ENCODE measurements at places on chromosomes 16 and 17. TPM values are rescaled to one million over a fixed set of nuclear protein-coding genes. Genes with fewer than 3 reads are reported as not detected.

TEX14 gene
- total RNA-seq = under 0.01 TPM

- no peak for DNase-seq
These were observed 28.6 kb downstream of the ADAM11 start for GRCh38 chr17:44787271-44787940.

- DNase-seq = no peak
These were observed 30.7 kb downstream of the CDRT4 start for GRCh38 chr17:15436473-15437302.

- no peak for DNase-seq
These were observed 5.7 kb downstream of the TMED6 start for GRCh38 chr16:69345923-69346322.

GRCh38 chr17:11340803-11341202, 99.8 kb downstream of the SHISA6 start:
- no peak for DNase-seq

DNA sequence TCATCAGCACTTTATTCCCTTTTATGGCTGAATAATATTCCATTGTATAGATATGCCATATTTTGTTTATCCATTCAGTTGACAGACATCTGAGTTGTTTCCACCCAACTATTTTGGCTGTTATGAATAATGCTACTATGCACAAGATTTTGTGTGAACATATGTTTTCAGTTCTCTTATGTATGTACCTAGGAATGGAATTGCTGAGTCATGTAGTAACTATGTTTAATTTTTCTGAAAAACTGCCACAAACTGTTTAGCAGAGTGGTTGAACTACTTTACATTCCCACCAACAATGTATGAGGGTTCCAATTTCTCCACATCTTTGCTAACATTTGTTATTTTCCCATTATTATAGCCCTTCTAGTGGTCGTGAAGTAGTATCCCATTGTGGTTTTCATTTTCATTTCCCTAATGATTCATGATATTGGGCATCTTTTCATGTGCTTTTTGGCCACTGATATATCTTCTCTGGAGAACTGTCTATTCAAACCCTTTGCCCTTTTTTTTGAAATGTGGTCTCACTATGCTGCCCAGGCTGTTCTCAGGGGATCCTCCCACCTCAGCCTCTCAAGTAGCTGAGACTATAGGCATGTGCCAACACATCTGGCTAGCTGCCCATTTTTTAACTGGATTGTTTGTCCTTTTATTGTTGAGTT, 26.3 kb downstream of the SMURF2 start:
- no peak for DNase-seq

GRCh38 chr16:1412847-1413246, 1.7 kb downstream of the UNKL start:
- DNase-seq = no peak

DNA sequence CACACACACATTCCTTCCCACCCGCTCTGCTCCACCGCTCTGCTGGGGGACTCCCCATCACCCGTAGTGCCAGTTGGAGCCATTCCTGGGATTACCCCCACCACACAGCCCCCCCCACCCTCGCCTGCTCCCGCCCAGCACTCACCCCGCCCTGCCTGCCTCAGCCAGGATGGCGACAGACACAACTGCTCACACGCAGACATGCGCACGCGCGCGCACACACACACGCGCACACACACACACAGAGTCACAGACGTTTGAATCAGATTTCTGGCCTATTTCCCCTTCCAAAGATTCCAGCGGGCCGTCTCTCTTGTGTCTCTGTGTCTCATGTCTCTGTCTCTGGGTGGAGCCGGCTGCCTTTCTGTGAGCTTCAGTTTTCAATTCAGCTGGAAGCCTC, 4.4 kb downstream of the CACNA1G start:
- no peak for DNase-seq

GRCh38 chr17:8163978-8164814, 1.4 kb upstream of the VAMP2 start:
- no peak for DNase-seq

DNA sequence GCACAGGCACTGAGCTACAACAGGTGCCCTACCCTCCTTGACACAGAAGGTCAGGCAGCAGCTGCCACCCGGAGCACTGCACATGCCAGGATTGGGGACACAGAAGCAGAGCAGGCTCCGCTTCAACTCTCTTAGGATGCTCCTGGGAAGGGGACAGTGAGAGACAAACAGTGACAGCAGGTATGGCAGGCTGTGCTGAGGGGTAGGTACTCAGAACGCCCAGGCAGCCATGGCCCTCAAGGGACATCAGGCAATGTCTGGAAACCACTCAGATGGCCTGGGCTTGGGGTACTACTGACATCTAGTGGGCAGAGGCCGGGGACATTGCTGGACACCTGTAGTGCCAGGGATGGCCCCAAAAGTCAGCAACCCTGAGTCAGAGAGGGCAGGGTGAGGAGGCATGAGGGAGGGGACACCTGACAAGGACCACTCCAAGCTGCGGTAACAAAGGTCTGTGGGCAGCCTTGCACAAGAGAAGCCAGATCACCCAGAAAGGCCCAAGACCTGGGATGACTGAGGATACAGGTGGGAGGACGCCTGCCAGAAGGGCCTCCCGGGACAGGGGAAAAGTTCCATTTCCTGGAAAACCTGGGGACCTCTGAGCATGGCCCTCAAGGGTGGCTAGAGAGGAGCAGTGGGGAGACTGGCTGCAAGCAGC, 21.2 kb downstream of the PEMT start:
- DNase-seq = no peak

DNA sequence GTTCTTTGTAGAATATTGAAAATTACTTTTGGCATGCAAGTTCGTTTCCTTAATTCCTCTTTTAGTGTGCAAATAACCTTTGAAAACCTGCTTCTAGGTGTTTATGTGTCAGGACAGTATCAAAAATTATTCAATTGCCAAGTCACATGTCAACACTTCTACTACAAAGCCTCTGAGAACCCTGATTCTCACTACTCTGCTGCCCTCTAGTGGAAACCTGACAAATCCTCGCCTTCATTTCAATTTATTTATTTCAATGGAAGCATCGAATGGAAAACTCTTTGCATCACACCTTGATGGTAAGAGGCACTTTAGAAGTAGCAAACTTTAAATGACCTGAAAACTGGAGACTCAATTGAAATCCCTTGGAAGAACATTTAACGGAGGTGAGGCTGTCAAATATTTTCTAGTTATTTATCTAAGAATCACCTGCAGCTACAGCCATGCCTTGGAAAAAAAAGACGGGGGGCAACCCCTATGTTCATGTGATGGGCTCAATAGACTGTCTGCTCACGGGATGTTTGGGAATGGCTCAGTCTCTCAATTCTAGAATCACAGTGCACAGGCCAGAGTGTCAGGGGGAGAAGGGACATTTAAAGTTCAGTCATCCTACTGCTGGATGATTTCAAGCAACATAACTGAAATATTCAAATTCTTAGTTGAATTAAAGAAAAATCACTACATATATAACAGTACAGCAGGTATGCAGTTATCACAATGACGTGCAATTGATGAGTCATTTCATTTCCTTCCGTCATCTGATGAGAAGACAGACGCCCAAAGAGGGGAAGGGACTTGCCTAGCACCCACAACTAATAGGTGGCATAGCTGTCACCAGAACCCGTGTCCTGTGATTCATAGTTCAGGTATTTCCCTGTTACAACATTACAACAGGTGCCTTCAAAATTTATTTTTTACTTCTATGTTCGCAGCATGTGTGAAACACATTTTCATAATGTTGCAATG, 563.9 kb downstream of the TOX3 start:
- no peak for DNase-seq

- no peak for DNase-seq
These were observed 18.4 kb upstream of the STAC2 start for GRCh38 chr17:39244016-39244599.

- DNase-seq = no peak
These were observed 67.4 kb downstream of the CYB561 start for GRCh38 chr17:63378411-63379375.

DNA sequence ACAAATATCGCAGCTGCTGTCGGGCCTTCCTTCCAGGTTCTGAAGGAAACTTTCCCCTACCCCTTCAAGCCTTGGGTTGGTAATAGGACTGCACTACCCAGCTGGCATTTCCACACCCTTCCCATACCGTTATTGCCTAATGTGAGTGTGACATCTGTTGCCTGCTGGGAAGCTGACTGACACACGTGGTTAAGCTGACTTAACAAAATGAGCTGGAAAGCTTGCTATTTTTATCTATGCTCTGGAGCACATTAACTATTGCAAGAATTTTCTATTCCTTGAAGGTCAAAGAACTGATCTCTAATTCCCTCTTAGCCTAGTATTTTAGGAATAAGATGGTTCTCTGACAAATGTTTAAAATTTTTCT, 79.5 kb downstream of the PMP22 start:
- no peak for DNase-seq

All from pulmonary artery endothelial cell (primary cell).